T-helper 2 cell (primary cell): ENCODE measurements at places on chromosomes 3 and 15.

DNA sequence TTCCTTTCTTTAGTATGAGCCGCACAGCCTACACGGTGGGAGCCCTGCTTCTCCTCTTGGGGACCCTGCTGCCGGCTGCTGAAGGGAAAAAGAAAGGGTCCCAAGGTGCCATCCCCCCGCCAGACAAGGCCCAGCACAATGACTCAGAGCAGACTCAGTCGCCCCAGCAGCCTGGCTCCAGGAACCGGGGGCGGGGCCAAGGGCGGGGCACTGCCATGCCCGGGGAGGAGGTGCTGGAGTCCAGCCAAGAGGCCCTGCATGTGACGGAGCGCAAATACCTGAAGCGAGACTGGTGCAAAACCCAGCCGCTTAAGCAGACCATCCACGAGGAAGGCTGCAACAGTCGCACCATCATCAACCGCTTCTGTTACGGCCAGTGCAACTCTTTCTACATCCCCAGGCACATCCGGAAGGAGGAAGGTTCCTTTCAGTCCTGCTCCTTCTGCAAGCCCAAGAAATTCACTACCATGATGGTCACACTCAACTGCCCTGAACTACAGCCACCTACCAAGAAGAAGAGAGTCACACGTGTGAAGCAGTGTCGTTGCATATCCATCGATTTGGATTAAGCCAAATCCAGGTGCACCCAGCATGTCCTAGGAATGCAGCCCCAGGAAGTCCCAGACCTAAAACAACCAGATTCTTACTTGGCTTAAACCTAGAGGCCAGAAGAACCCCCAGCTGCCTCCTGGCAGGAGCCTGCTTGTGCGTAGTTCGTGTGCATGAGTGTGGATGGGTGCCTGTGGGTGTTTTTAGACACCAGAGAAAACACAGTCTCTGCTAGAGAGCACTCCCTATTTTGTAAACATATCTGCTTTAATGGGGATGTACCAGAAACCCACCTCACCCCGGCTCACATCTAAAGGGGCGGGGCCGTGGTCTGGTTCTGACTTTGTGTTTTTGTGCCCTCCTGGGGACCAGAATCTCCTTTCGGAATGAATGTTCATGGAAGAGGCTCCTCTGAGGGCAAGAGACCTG is 13.2 kb downstream of the GREM1 start:
- DNase-seq, result no peak

- no peak for DNase-seq
Observed at GRCh38 chr15:57152666-57153539, 223.4 kb upstream of the CGNL1 start.

GRCh38 chr3:48413611-48414010 is 16.3 kb downstream of the PLXNB1 start:
- no peak for DNase-seq

- no peak for DNase-seq
Observed at GRCh38 chr3:148739720-148740119, 42.0 kb downstream of the AGTR1 start.
